ENCODE measurements at places on chromosomes 2 and 18.

DNA sequence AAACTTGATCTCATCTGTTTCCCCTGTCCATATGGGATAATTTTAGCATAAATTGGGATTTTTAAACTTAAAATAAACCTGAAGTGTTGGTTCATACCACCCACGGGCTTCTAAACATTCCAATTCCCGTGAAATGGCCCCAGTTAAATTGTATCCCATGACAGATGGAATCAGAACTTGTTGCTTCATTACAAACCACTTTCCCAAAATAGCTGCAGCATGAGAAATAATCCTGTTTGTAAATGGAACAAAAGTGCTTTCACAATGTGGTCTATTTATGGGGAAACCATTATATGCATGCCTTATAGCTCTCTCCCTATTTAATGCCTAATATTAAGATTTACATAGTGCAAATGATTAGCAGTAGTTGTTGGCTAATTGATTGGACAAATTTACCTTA is 15.9 kb downstream of the SCG2 start:
- DNase-seq = no peak

- no peak for DNase-seq
These were observed 15.5 kb downstream of the ASPRV1 start for GRCh38 chr2:69945941-69946340.

DNA sequence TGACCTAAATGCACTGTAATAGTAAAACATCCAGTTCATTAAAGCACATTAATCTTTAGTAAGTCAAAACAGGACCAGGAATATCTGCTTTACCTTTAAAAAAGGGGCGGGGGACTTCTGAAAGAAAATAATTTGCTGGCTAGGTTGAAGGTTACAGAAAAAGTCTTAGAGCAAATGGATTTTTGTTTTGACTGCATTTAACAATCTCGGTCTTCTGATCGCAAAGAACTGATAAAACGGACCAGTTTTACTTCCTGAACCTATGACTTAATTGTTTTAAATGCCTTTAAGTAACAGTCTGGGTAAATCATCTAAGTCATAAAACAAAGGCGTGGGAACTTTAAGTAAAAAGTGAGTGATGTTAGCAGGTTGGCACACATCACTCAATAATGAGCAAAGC is 783 bp downstream of the BUB1 start:
- peak; percentile 10 for DNase-seq

DNA sequence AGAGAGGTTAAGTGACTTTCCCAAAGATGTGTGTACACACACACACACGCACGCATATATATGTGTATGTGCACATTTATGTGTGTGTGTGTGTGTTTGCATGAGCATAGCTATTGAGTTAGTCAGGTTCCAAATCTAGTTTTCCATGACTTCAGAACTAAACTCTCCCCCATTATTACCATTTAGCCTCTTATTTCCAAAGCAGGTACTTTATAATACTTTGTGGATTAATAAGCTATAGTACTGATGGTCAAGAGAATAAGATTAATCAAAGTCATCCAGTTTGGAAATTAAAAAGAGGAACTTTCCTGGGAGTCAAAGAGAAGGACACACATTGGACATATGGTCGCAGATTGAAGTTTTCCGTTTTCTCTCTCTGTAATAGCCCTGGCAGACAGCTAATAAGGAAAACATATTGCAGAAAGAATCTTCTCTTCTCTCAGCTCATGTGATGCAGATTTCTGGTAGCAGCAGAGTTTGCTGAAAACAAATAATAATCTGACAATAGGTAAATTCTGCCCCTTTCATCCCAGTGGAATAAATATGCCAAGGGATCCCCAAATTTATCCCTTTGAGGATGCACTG is 410.9 kb upstream of the TCF4 start:
- DNase-seq = no peak

DNA sequence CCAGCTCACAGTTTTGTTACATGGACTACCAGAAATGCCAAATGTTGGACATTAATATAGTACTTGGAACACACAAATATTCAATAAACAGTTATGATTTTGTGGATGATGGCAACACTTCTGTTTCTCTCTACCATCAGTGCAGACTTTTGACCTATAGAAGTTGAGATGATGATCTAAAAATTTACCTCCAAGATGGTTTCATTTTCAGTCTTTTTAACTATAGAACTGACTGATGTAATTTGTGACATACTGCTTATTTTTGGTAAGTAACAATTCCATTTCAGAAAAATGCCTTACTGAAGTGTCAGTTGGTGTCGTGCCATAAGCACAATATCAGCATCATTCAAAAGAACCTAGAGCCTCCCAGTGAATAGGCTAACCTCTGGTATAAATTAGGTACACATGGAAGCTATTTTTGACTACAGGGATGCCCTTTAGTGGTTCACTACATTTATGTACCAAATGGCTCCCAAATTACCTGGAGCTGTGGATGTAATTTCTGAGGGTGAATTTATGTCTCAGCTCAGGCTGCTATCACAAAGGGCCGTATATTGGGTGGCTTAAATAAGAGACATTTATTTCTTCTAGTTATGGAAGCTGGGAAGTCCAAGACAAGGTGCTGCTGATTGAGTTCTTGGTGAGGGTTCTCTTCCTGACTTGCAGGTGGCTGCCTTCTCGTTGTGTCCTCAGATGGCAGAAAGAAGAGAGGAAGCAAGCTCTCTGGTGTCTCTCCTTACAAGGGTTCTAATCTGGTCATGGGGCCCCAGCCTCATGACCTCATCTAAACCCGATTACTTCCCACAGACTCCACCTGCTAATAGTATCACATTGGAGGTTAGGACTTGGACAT is 66.5 kb downstream of the ALPK2 start:
- DNase-seq = no peak

DNA sequence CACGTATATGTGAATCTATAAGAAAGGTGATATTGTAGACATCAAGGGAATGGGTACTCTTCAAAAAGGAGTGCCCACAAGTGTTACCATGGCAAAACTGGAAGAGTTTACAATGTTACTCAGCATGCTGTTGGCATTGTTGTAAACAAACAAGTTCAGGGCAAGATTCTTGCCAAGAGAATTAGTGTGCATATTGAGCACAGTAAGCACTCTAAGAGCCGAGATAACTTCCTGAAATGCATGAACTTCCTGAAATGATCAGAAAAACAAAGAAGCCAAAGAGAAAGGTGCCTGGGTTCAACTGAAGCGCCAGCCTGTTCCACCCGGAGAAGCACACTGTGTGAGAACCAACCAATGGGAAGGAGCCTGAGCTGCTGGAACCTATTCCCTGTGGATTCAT is 101.0 kb downstream of the HS6ST1 start:
- no peak for DNase-seq

GRCh38 chr2:28423856-28424605 is 31.4 kb downstream of the FOSL2 start:
- no peak for DNase-seq

DNA sequence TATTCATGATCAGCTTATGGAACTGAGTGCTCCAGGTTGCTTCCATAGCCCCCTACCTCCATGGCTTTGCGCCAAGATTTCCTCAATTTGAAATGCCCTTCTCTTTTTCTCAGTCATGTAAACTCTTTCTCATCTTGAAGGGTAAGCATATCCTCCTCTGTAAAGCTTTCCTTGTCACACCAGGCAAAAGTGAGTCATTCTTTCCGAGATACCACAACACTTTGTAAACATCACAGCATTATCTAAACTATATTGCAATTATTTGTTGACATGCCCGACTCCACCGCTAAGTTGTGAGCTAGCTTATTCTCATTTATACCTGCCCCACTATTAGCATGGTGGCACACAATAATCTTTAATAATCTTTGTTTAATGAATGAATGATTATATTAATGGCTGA is 419.5 kb upstream of the CHST9 start:
- peak; percentile 4 for DNase-seq

All from endothelial cell of umbilical vein (primary cell).